NB4 (cell line): ENCODE measurements at places on chromosomes 6 and 20.

DNA sequence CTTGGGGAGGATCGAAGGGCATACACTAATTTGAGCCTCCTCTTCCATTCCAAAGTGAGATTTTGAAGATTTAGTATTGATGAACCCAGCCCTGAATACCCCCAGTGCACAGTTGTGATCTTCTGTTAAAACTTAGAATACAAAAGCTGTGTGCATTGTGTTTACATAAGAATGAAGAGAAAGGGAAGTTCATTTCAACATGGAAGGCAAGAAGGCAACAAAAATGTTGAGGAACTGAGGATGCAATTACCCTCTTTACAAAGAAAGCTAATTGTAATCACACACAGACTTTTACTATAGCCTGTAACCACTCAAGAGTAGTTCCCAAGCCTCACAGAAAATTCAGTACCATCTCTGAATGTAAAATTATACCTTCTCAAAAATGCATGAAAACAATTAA, 49.3 kb downstream of the GFOD1 start:
- DNase-seq, result no peak

DNA sequence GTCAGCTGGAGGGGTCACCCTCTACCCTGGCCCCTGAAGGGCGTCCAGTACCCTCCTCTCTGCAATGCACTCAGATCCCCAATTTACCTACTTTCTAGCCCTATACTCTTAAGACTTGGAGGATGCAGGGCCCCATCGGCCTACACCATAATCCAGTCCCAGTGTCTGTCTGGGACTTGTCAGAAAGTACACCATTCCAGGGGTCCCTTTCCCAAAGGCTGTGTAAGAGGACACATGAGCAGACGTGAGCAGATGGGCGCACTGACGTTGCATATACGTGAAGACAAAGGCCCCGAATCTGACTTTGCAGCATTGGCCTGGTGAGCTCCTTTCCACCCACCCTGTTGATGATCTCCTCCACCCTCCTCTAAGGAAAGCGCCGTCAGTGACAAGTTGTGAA, 20.9 kb upstream of the SMOC2 start:
- no peak for DNase-seq

GRCh38 chr20:50605136-50605535, 86.2 kb downstream of the RIPOR3 start:
- no peak for DNase-seq

DNA sequence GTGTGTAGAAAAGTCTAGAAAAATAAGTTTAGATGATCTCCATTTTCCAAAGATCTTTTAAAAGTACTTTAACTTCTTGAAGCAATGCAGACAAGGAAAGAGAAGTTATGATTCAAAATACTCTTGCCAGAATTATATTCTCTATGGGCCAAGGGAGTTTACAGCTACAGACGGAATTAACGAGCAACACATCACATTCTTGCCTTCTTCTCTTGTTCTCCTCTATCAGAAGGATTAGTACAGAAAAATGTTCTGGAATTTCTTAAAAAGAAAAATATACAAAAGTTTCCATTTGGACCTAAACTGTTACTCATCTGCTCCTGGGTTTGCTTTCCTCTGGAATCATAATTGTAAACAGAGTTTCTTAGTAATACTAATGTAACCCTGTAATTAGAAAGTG, 284.7 kb upstream of the HSF2 start:
- no peak for DNase-seq

GRCh38 chr6:142850679-142851423, 94.1 kb downstream of the HIVEP2 start:
- no peak for DNase-seq

DNA sequence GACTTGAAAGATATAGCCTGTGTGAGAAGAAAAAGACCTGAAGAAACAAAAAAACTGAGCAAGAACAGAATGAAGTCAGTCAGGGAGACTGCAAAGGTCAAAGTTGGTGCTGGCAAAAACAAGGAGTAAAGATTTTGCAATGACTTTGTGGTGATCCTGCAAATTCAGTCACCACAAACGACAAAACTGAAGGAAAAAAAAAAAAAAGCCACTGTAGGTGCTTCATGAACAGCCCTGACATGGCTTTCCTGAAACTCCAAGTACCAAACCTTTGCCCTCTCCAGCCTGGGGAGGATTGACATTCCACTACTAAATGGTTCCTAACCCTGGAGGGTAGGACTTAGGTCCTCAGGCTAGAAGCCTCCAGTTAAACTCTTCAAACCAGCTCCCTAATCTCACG, 114.7 kb upstream of the BEND3 start:
- peak; percentile 52 for DNase-seq

DNA sequence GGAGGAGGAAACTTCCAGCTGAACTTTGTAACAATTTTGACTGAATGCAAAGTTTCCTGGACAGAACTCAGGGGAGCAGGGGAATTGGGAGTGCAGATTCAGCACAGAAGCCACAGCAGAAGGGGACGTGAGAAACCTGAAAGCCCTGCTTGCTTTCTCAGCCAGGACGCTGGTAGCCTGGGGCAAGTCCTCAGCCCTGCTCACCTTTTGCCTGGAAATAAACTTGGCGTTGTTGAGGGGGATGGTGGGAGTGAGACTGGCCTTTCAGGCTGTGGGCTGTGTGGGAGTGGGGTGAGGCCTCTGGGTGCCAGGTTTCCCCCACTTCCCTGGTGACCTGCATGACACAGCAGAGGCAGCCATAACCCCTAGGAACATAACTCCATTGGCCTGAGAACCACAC, 238.1 kb upstream of the HS3ST5 start:
- DNase-seq, result no peak

DNA sequence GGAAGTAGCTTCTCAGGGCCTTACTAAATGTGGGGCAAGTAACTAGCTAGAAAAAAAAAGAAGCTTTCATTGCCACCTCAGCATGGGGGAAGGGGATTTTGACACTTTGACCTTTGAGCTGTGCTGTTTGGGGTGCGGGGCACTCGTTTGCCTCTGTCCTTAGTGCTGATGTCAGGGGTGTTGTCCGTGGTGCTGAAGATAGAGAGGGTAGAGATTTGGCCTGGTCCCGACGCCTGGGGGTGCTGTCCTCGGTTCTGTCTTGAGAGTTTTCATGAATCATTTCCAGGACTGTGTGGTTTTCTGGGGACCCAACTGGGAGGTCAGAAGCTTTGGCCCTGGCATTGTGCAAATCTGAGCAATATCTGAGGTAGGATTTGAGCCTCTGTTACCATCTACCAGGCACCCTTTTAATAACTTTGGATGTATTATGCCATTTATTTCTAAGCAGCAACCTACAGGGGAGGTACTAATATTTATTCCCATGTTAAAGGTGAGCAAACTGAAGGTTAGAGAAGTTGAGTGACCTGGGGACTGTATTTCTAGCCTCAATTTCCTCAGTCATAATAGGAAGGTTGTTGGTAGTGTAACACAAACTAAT, 78.0 kb downstream of the DLGAP4 start:
- peak; percentile 79 for DNase-seq

DNA sequence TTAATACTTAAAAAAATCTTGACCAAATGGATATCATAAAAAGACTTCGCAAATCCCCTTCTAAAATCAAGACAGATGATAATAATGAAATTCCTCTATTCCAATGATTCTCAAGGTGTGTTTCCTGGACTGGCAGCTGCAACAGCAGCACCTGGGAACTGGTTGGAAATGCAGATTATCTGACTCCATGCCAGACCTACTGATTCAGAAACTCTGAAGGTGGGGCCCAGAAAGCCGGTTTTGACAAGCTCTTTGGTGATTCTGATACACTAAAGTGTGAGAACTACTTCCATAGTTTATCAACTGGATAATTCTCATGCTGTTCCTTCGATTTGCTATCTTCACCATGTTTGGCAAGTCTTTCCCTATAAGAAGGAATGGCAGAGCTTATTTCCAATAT, 252.1 kb downstream of the COL12A1 start:
- no peak for DNase-seq

- DNase-seq, result peak; percentile 38
These were observed 166.7 kb upstream of the ADGRB3 start for GRCh38 chr6:68468244-68468884.

DNA sequence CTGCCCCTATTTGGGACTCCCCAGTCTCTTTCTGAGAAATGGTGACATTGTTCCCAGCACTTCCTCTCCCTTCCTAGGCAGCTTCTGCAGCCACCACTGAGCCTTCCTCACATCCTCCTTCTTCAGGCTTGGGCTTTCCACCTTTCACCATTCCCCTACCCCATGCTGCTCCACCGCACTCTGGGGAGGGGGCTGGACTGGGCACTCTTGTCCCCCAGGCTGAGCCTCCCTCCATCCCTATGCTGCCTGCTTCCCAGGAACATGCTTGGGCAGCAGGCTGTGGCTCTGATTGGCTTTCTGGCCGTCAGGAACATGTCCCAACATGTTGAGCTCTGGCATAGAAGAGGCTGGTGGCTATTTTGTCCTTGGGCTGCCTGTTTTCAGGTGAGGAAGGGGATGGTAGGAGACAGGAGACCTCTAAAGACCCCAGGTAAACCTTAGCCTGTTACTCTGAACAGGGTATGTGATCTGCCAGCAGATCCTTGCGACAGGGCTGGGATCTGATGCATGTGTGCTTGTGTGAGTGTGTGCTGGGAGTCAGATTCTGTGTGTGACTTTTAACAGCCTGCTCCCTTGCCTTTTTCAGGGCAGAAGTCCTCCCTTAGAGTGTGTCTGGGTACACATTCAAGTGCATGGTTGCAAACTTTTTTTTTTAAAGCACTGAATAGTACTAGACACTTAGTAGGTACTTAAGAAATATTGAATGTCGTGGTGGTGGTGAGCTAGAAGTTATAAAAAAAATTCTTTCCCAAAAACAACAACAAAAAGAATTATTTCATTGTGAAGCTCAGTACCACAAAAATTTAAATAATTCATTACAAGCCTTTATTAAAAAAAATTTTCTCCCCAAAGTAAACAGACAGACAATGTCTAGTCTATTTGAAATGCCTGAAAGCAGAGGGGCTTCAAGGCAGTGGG, 2.1 kb upstream of the CDKN1A start:
- no peak for DNase-seq

GRCh38 chr20:891706-892080, 24.4 kb downstream of the ANGPT4 start:
- no peak for DNase-seq

- DNase-seq, result no peak
These were observed 802 bp downstream of the PEX7 start for GRCh38 chr6:136823128-136823660.

DNA sequence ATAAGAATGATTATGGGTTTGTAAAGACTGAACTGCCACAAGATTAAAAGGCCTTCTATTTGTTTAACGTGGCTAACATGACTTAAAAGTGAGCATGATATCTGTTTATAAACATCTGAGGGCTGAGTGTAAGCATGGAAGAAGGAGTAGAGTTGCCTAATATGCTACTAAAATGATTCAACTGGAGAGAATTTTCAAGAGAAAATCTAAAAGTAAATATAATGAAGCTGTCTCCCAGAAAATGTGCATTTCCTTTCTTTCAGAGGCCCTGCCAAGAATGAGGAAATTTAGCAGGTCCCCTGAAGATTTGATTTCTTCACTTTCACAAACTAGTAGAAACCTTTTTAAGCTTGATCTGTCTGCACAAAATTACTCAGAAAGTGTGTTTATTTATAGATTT, 4.2 kb upstream of the EYA4 start:
- DNase-seq, result no peak

GRCh38 chr6:69622924-69623323, 173.9 kb downstream of the LMBRD1 start:
- no peak for DNase-seq

GRCh38 chr6:113642714-113643406, 214.3 kb upstream of the MARCKS start:
- DNase-seq, result no peak

GRCh38 chr20:48275286-48276020, 490.2 kb upstream of the SULF2 start:
- peak; percentile 18 for DNase-seq
